ENCODE measurements at places on chromosomes 16 and 17.
A peak's percentile ranks its signal among the peaks of the same experiment; 100 is the strongest.

DNA sequence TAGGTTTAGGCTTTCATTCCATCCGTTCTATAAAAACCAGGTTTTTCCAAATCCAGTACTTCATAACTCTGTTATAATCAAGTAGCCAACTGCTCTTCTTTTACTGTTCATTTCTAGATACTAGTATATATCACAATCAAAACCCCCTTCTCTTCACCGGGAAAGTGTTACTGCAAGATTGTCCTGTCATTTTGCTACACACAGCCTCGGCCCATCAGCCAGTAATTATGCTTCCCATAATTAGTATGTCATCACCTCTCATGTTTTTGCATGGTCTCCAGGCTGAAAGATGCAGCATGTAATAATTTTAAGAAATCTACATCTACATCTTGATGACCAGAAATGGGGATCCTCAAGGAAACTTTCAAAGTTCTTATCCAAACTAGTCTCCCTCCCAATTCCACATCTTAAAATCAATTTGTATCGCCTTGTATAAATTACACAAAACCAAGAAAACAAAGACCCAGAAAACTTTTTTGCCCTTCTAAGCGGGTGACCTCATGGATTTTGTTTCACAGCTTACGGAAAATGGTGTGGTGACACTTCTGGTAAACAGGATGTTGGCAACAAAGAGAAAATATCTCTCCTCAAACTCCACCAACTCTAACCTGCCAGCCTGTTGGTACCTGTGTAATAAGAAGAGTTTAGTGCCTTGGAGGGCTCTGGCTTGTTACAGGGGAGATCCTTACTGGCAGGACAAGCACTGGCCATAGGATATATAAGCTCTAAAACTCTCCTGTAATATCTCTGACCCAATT lies 9.3 kb downstream of the TACO1 start:
- DNase-seq, result no peak

DNA sequence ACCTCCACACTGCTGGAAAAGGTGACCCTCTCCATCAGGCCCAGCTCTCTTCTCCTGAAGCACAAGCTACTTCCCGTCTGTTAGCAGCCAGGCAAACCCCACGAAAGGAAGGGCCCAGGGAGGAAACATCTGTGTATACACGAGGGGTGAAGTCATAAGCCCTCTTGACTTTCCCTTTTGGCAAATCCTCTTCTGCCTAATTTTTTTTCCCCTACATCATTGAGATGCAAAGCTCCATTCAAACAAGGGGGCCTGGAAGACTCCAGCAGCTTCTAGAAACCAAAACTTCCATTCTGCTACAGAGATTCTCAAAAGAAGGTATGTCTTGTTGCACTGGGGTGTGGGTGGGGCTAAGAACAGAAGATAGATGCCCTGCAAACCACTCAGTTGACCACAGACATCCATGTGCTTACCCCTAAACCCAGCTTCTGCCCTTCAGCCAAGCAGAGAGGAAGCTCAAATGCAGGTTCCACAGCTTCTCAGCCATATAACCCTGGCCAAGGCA lies 145.6 kb upstream of the RCVRN start:
- no peak for DNase-seq

DNA sequence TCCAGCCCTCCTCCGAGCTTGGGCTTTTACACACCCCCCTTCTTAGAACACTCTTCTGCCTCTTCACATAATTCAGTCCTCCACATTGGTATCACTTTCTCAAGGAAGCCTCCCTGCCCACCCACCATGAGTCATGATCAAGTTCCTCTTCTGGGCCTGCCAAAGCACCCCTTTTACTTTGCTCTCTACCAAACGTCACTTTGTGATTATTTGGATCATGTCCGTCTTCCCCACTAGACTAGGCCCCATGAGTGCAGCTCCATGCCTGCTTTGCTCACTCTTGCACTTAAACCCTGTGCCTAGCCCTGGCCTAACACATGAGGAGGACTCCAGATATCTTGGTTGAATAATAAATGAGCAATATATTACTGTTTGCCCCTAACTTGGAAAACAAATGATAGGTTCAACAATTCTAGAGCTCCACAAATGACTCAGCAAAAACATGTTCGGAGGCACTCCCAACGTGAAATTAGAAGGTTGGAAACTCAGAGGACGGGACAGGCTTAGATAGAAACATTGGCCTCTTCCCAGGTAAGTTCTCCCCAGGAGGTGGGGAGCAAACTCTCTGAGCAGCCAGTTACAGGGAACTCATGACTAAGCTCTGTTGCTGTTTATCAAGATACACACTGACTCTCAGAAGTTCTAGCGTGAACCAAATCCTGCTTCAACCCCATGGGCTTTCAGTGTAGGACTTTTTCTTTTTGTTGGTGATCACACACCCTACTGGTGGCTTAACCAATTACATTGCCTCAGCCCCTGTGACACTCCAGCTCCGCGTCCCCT lies 28.3 kb downstream of the G6PC1 start:
- no peak for DNase-seq

GRCh38 chr17:79778504-79779083 lies 646 bp downstream of the CBX2 start:
- DNase-seq, result peak; percentile 62
